ENCODE measurements at places on chromosomes 3 and 15.

- DNase-seq, result peak; percentile 43
Measured at GRCh38 chr15:49715211-49715610, 94.4 kb downstream of the DTWD1 start.

DNA sequence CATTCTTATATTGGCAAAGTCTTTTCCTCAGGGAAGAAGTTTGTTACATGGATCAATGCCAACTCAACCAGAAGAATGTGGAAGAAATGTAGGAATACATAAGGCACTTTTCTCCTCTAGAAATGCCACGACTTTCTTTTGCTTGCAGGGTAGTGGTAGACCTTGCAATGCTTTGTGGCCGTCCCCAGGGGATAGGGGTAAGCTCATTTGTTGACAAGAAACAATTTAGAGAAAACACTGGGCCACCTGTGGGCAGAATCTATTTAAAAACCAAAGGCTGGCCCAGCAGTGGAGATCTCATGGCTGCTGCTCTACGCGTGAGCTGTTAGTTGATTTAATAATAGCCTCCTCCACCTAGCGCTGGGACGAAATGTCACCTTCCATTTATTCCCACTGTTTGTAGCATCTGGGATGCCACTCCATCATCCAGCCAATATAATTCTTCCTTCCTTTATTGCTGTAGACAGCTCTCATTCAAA, 64.6 kb upstream of the PFN2 start:
- no peak for DNase-seq

DNA sequence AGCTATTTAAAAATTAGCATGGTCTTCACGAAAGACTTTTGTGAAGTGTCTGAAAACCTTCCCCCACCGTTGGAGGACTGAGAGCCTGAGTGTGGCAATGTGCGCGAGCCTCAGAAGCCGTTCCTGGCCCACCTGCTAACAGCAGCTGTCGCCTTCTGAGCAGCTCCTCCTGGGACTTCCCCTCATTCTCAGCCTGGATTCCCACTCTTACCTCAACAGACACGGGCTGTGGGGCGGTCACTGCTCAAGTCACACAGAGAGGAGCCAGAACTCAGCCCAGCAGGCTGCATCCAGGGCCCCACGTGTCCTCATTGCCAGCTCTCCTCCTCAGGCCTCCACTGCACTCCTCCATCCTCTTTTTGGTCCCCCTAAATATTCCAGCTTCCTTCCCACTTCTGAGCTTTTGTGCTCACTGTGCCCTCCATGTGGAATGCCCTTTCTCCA, 7.8 kb downstream of the DNASE1L3 start:
- DNase-seq, result no peak

DNA sequence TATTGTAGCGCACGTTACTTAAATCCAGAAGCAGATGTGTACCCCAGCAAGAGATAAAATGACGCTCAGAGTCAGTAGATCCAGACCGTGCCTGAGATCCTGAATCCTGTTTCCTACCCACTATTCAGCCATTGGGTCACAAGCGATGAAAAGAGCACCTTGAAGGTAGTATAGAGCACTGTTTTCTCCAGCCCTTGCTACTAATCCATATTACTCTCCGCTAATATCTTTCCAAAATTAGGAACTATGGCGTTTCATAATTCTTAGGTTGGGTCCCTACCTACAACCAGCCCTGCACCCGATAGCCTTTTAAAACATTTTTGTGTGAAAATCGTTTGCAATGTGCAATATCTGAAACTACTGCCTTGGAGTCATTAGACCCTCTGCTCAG, 596 bp downstream of the BTD start:
- no peak for DNase-seq

GRCh38 chr3:61729038-61729634, 167.8 kb downstream of the PTPRG start:
- DNase-seq, result no peak

GRCh38 chr3:5317557-5317956, 130.1 kb downstream of the EDEM1 start:
- no peak for DNase-seq

- DNase-seq, result peak; percentile 42
Measured at GRCh38 chr15:32855942-32856341, 138.1 kb downstream of the GREM1 start.

DNA sequence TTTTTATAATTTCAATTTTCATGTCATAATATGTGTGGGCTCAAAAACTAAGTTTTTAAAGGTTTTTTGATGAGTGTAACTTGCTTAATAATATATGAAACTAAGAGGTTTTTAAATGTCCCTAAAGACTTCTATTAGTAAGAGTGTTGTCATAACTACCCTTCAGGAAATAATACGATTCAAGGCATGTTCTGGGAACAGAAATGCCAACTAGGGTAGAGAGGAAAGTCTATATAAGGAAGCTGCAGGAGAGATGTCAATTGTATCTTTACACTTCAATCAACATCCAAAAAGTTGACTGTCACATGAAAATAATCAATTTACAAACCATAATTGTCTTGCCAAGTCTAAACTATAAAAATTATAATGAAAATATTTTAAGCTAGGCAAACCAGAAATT, 76.3 kb downstream of the SMARCC1 start:
- peak; percentile 41 for DNase-seq

DNA sequence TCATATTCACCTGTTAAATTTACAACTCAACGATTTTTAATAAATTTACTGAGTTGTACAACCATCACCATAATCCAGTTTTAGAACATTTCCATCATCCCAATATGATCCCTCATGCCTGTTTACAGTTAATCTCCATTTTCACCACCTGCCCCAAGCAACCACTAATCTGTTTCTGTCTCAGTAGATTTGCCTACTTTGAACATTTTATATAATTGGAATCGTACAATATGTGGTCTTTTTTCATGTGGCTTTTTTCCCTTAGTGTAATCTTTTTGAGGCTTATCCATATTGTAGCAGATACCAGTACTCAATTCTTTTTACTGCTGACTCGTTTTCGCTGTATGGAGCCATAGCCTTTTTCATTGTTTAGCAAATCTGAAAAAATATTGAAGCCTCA, 123.3 kb upstream of the STT3B start:
- DNase-seq, result no peak

DNA sequence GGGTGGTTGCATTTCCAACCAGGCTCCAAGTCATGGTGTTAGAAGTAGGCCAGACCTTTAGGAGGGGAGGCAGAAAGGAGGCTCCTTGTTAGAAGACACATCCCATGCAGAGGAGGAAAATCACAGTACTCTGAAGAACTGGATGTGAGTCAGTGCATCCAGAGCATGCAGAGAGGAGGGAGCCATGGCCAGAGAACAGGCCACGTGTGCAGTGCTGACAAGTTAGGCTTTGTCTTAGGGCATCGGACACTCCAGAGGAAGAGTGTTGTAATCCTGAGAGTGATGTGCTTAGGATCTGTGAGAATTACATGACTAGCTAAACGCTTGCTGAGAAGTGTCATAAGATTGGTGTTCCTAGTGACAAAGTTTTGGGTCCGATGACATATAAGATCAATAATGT, 456.5 kb upstream of the THRB start:
- no peak for DNase-seq

GRCh38 chr15:69979783-69980182, 117.9 kb downstream of the TLE3 start:
- no peak for DNase-seq

DNA sequence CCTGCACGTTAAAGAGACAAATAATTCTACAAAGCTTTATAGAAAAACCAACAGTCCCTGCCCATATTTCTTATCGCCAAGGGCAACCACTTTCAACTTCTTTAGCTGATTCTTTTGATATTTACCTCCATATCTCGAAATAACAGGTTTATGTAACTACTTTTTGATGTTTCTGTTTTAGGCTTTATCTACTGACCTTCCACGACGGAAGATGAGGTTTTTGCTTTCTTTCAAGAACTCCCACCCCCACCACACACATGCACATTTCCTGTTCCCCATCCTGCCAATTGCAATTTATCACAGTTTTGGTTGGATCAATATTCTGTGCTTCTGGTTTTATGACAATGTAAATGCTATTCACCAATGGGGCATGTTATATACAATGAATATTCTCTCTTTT, 330.4 kb upstream of the ICE2 start:
- DNase-seq, result no peak

DNA sequence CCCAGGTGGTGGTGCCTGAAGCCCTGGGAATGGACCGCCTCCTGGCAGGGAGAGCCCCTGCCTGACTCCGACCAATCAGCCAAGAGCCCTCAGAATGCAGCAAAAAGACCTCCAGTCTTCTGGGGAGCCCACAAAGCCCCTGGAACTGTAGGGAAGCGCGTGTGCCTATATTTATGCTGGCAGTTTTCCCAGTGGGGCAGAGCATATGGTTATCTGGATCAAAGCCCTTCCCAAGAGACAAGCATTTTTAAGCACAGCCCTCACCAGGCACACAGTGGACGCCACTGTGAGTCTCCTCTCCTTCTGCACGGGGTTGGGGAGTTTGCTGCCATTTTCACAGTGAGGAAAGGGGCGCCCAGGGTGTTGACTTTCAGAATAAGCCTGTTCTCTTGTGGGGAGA, 80.9 kb upstream of the RPL32 start:
- no peak for DNase-seq

GRCh38 chr15:50905055-50905454, 3.4 kb upstream of the AP4E1 start:
- DNase-seq, result no peak

DNA sequence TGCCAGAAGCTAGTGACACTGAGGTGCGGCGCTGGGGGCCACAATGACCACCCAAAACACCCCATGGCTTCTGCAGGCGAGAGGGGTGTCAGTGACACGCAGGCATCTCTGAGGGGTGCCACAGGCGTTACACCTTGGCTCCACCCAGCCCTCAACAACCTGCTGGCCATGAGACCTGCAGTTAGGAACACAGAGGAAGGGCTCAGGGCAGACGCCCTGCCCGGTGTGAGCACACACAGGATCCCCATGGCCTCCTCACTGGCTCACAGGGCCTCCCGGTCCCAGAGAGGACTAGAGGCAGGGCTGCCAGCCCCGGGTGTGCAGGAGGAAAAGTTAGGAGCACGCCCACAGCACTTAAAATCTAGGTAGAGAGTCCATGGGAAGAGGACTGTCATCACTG, 35.1 kb downstream of the CYFIP1 start:
- no peak for DNase-seq

GRCh38 chr3:69420781-69421520, 35.1 kb upstream of the FRMD4B start:
- DNase-seq, result peak; percentile 71

DNA sequence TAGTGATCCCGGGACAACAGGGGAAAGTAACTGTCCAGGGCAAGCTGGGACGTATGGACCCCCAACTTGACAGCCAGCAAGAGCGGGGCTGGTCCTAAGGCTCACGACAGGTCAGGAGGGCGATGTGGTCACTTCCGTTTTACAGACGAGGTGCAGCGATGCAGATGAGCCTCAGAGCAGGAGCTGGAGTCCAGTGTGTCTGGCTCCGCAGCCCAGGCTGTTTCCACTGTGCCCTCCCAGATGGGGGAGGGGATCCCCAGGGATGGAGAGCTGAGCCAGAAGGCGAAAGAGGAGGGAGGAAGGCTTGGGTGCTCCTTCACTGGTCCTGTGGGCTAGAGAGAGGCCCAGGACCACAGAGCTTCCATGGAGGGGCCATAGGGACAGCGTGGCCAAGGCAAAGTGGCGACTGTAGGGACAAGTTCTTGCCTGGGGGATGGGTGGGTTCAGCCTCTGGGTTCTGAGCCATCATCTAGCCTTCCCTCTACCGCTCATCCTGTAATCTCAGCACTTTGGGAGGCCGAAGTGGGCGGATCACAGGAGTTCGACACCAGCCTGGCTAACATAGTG, 5.7 kb downstream of the SNX33 start:
- DNase-seq, result no peak

GRCh38 chr15:40942878-40943277, 10.4 kb upstream of the CHAC1 start:
- no peak for DNase-seq

- peak; percentile 8 for DNase-seq
Measured at GRCh38 chr3:117622171-117622841, 912.7 kb downstream of the TUSC7 start.

DNA sequence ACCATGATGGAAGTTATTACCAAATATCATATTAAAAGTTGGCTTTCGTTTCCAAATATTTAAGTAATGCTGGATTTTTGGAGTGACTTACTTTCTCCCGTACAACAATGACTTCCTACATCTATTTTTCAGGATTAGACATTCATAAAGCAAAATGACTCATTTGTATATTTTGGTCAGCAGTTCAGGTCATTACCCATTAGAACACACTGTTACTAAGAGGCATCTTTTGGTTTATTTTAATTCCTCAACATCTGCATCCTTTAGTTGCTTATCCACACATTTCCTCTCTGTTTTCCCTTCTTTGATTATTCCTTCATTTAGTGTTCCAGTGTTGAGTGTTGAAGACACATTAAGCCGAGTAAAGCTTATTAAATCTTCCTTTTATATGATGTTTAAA, 348.2 kb downstream of the NAALADL2 start:
- DNase-seq, result no peak

DNA sequence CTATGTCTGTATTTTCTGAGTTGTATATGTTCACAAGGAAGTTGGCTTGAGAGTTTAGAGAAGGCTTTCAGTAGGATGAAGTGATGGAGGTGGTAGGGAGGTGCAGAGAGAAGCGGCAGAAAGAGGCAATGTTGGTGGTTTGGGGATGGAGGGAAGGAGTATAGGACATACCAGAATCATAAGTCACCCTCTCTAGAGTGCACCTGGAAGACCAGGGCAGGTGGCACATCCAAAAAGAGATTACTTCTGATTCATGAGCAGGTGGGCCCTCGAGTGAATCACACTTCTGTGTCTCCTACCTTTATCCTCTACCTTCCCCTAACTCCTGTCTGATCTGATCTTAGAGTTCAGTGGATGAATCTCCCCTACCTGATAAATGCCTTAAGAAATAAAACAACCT, 41.8 kb upstream of the MRPL3 start:
- DNase-seq, result no peak

DNA sequence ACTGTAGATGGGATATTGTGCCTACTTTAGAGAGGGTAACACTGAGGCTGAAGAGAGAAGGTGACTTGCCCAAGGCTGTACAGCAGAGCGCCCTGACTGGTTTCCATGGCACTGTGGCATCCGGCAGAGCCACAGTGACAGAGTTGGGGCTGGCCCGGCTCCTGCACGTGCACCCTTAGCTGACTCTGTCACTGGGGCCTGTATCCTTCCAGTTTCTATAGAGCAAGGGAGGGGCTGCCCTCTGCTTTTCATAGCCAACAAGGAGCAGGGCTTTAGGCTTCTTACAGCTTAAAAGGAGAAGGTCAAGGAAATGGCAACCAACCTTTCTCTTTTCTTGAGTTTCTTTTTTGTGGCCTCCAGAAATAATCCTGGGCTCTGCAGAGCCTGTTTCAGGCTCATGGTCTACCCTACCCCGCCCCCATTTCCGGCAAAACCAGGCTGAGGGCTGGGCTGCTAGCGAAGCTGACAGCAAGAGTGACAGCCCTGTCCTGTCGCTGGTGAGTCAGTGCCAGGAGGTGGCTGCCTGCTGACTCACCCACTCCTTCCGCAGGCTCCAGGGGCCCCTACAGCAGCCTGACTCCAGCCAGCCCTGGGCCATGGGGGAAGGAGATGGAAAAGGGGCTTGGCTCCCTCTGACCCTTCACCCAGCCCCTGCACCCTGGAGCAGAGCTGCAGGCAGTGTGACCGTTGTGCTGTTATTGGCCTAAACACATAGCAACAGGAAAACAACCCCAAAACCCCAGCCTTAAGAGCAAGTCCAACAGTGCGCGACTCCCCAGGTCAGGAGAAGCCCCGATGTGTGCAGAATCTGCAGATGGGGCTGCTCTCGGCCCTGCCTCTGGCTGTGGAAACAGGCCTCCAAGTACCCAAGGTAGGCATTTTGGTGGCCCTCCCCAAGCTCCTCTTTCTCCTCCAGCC, 29.8 kb downstream of the SLC6A6 start:
- peak; percentile 98 for DNase-seq

Measured in inflammatory macrophage treated with lipopolysaccharide for 4 hours (primary cell).